ENCODE measurements at places on chromosomes 4 and X. TPM values are rescaled to one million over a fixed set of nuclear protein-coding genes. Genes with fewer than 3 reads are reported as not detected.
A peak's percentile ranks its signal among the peaks of the same experiment; 100 is the strongest.

DCAF4L1 gene
- total RNA-seq = 0.36 TPM

SSX4 gene
- total RNA-seq = not detected

MAGEC2 gene
- not detected for total RNA-seq

NDNF gene
- total RNA-seq = 11.8 TPM

SCRG1 gene
- 1.5 TPM for total RNA-seq

GALNTL6 gene
- total RNA-seq = 0.22 TPM

DNA sequence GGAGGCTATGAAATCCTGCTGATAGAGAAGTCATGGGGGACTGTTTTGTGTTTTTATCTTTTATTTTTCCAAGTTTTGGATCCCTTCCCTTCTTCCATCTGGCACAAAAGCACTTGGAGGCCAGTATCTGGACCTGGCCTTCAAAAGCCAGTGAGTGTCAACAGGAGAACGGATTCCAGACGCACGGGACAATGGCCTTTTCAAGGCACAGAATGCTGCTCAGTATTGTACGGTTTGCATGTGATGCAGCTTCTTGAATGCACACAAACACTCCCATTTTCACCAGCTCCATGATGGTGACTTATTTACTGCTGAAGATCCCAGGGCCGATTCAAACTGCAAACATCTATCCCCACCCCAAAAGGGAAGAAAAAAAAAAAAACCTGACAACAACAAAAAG is 145.4 kb downstream of the CPEB2 start:
- DNase-seq = no peak

DNA sequence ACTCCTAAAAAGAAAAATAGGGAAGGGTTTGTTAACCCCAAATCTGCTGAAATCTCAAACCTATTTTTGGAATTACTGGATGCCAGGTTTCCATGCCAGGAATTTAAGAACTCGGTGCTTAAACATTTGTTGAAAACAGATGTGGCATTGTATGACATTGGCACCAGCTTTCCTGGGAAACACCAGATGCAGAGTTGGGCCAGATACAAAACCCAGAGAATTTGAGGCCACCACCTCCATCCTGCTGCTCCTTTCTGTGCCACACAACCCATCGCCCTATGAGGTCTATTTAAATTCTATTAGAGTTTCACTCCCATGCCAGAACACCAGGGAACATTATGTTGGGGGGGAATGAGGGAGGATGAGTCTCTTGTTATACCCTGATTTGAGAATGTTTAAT is 71.7 kb downstream of the ARAP2 start:
- no peak for DNase-seq

- DNase-seq = no peak
Observed at GRCh38 chr4:89800527-89801103, 36.3 kb downstream of the SNCA start.

GRCh38 chr4:42234817-42235216 is 82.4 kb upstream of the BEND4 start:
- DNase-seq = no peak

GRCh38 chr4:154566639-154567204 is 3.9 kb downstream of the FGB start:
- DNase-seq = no peak

GRCh38 chr4:82650868-82651267 is 89.1 kb upstream of the TMEM150C start:
- no peak for DNase-seq

DNA sequence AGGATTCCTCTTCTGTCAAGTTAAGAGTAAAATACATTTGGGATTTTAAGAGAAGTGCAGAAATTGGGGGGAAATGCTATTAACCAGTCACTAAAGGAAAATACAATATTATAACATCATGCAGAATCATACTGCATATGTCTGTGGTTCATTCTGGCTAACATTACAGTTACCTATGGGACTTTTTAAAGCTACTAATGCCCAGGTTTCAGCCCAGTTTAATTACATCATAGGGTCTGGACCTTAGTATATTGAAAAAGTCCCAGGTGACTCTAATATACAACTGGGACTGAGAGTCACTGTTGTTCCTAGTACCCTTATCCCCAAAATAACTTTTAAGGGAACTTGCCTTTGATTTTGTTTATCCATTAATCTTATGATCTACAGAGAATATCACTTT is 10.0 kb downstream of the ABCE1 start:
- no peak for DNase-seq

- DNase-seq = no peak
Observed at GRCh38 chr4:173318240-173318639, 15.9 kb downstream of the HMGB2 start.

DNA sequence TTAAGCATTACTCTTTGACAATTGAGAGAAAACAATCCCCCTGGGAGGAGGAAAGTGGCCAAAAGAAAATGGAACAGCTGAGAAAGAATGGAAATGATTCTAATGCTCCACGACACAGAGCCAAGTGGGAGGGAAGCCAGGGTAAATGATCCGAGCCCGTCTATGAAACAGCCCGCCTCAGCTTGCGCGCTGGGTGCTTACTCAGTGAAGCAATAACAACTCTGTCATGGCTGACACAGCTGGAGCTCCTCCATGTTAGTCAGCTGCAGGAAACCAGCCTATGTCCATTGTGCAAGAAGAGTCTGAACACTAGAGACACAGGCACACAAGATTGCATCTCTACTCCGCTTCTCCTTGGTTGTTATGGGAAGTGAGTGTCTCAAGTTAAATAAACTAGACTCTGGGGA is 19.3 kb downstream of the NOA1 start:
- peak; percentile 92 for DNase-seq

DNA sequence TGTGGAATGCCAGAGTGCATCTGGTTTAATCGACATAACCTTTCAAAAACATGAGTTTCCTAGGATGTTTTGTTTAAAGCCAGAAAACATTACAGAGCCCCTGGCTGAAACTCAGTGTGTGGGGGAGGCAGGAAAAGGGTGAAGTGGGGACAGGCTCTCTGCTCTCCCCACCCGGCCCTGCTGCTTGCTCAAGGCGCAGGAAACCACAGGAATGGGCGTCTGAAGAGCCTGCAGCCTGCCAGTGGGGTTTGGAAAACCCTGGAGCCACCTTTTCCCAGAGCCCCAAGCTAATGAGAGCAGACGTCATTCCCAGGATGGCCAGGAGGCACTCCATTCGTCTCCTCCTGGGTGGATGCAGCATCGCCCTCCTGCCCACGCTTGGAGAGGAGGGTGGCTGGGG is 240.6 kb downstream of the AFAP1 start:
- DNase-seq = no peak

- DNase-seq = no peak
Observed at GRCh38 chr4:31052519-31052918, 332.4 kb downstream of the PCDH7 start.

GRCh38 chr4:52873191-52873590 is 11.1 kb downstream of the RASL11B start:
- no peak for DNase-seq

- DNase-seq = no peak
Observed at GRCh38 chr4:41104155-41104554, 110.2 kb downstream of the APBB2 start.

DNA sequence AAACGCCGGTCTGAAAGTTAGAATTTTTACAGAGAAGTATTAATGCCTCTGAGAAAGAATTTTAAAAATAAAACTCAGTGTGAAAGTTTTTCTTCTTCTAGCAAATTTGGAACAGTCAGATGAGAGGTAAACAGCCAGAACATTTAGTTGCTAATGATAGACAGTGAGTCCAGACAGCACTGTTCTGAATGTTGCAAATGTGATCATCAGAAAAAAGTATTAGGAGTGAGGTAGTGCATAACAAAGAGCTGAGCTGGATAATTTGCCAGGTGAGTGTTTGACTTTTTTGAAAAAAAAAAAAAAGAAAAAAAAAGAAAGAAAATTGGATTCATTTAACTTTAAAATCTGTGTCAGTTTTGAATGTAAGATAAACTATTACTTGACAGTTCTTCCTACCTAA is 42.0 kb upstream of the GRPR start:
- no peak for DNase-seq

- no peak for DNase-seq
Observed at GRCh38 chrX:110001740-110002299, 1.1 kb upstream of the TMEM164 start.

GRCh38 chrX:132822634-132823012 is 135.8 kb downstream of the HS6ST2 start:
- DNase-seq = no peak

- no peak for DNase-seq
Observed at GRCh38 chr4:182978152-182978827, 61.1 kb upstream of the DCTD start.

- no peak for DNase-seq
Observed at GRCh38 chr4:25567253-25567652, 88.4 kb upstream of the SLC34A2 start.

DNA sequence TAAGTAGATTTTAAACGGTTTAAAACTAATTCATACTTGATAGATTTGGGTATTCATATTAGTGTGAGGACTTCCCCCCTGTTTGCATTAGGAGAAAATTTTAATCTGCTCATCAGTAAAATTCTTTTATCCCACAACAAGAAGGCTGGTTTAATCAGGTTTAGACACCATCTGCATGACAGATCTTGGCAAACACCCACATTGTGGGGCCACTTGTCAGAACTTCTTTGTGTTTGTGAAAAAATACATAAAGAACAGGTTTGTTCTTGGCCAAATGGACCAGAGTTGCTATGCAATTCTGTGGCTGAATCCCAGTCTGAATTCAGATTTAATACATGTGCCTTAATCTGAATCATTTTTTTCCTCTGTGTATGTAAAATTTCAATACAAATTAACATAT is 121.1 kb downstream of the REPS2 start:
- no peak for DNase-seq

- DNase-seq = no peak
Observed at GRCh38 chrX:30992381-30992904, 79.4 kb downstream of the FTHL17 start.

DNA sequence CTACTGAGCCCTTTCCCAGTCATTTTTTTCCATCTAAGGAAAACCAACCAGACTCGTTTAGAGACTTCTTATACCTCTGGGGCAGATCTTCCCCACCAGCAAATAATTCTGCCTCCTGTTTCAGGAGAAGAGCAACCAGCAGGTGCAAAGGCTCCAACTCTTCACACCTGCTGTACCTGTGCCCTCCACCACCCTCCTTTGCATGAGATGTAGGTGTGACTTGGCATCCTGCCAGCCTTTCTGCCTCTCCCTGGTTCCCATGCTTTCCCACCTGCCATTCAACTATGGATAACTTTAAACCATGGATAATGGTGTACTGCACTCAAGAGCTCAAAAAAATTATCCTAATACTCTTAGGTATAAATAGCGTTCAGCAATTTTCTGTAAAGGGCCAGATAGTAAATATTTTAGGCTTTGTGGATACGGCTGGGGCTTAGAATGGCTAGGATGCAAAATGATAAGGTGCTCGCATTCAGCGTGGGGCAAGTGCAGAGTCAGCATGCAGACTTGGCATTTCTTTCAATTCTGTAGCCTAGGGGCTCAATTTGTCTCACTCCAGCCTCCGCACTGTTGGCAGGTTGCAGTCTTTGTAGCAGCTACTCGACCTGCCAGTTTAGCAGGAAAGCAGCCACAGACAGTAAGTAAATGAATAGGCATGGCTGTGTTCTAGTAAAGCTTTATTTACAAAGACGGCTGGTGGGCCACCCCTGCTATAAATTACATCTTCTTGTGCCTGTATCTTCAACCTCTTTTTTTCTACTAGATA is 79.8 kb downstream of the HCCS start:
- no peak for DNase-seq

DNA sequence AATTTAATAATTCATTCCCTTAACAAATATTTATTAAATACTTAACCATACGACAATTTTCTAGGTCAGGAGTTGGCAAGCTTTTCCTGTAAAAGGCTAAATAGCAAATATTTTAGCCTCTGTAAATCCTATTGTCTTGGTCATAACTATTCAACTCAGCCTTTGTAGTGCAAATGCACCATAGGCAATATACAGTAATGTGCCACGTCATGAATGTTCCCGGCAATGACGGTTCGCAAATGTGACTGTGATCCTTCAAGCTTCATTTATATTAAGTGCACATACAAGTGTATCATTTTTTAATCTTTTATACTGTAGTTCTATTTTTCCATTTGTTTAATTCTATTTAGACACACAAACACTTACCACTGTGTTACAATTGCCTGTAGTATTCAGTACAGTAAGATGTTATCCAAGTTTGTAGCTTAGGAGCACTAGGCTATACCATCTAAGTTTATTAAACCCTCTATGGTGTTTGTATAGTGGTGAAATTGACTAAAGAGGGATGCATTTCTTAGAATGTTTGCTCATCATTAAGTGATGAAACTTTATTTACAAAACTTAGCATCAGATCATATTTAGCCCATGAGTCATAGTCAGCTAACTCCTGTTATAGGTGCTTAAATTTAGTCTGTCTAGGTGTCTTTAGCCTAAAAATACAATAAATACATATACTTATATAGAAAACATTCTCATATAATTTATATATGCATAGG is 553.6 kb downstream of the STPG2 start:
- DNase-seq = no peak

- no peak for DNase-seq
Observed at GRCh38 chr4:117550085-117550484, 464.7 kb upstream of the TRAM1L1 start.

- no peak for DNase-seq
Observed at GRCh38 chr4:7403001-7403400, 31.7 kb downstream of the PSAPL1 start.

GRCh38 chrX:121052122-121052521 is 4.7 kb downstream of the GLUD2 start:
- no peak for DNase-seq

GRCh38 chr4:164509951-164510350 is 244.0 kb upstream of the SMIM31 start:
- DNase-seq = no peak

DNA sequence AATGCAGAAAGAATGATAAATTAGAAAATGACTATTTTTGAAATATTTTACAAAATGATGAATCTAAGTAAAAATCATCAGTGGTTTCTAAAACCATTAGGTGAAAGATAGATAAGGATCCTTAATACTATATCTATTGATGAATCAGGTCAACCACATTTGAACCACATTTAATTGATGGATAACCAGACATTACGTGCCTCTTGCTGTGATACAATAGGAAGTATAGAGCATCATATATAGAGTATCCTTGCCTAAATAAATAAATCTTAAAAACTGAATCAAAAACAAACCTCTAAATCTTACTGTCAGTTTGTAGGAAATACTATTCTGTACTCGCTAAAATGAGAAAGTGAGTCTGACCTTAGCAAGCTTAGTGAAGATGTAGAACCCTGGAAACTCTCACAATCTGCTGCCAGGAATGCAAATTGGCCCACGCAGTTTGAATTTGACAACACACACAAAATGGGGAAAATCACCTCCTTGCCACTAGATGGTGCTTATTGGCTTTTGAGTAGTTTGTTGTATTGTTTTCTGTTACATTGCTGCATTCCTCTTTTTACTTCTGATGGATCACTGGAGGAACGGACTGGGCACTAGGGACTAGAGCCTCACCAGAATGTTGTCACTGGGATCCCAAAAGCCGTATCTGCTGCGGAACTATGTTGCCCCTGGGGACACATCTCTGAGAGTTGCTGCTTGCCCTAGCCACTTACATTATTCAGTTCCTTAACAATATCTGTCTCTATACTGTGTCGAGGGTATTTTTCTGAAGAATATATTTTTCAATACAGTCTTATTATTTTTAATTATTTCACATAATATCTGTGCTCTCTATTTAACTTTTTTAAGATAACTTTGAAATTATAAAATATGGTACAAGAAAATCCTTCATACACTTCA is 25.4 kb upstream of the SLAIN2 start:
- no peak for DNase-seq

- no peak for DNase-seq
Observed at GRCh38 chr4:39062094-39062769, at the start of gene KLHL5. Gene KLHL5, plus strand, starts transcription at chr4:39062232. Its CDS starts 421 bp downstream, at chr4:39062653.

Measured in sciatic nerve (tissue), 2 donors.